ENCODE measurements at places on chromosomes 4 and X. TPM values are rescaled to one million over a fixed set of nuclear protein-coding genes. Genes with fewer than 3 reads are reported as not detected.

Gene ARHGAP36
- total RNA-seq = 119 TPM

Gene TREX2
- total RNA-seq = 1.0 TPM

Gene SSX4B
- total RNA-seq = not detected

Gene USP17L27
- not detected for total RNA-seq

Gene ERAS
- total RNA-seq = not detected
